ENCODE measurements at places on chromosomes 1 and 21. TPM values are rescaled to one million over a fixed set of nuclear protein-coding genes. Genes with fewer than 3 reads are reported as not detected.
A peak's percentile ranks its signal among the peaks of the same experiment; 100 is the strongest.

DNA sequence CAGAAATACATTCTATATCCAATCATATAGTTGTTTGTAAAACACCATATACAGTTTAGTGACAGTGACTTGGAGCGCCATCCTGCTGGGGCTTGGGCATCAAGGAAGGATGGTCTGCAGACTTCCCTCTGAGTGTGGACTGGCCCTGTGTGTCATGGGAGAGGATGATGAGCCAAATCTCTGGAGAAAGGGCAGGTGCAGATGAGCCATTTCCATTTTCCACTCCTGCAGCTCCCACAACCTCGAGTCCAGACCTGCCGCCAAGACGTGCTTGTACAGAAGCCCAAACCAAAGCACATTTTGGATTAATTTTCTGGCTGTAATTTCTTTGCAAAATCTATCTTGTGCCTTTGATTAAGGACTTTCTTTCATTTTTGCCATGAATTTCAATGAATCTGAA lies 48.3 kb upstream of the SLC22A15 start:
- no peak for DNase-seq

CNR2 gene
- 0.13 TPM for polyA plus RNA-seq

TDRD5 gene
- polyA plus RNA-seq, result 0.08 TPM

DNA sequence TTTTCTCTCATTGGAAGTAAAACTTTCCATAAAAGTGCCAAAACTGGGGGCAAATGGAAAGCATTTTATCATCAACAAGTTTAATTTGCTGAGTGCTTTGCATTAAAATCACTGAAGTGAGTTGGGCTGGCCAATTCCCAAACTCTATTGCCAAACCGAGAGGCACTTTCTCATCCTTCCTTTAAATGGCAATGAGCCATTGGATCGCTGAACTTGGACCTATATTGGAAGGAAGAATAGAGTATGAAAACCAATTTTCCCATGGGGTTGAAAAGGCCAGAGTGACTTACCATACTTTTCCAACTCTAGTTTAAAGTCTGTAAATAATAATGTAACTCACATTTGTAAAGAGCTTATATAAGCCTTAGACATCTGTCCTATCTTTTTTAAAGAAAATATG lies 189.1 kb upstream of the C1orf87 start:
- DNase-seq, result no peak

DNA sequence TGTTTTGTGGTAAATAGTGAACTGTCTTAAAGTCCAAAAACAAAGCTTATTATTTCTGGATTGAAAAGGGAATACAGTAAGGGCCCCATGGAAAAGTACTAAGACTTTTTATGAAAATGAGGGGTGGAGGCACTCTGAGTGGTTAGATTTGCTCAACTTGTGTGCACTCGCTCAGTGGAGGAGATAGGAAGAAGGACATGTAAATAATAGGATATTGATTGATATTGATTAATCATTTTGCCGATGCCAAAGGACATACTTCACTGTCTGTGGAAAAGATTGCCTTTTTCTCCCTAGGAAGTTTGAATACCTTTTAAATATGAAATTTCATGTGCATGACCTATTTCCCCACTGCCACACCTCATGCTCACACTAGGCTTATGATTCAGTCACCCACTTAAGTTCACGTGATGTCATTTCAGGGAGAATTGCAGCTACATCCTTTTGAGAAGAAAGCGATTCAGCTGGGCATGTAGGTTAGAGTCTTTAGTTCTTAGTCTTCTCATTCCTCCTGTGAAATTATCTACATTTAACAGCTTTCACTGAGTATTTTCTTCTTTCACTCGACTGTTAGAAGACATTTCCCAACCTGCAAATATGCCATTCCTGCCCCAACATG lies 5.0 kb downstream of the MTR start:
- no peak for DNase-seq

- DNase-seq, result no peak
These were observed 11.3 kb upstream of the HEATR1 start for GRCh38 chr1:236615399-236616148.

DNA sequence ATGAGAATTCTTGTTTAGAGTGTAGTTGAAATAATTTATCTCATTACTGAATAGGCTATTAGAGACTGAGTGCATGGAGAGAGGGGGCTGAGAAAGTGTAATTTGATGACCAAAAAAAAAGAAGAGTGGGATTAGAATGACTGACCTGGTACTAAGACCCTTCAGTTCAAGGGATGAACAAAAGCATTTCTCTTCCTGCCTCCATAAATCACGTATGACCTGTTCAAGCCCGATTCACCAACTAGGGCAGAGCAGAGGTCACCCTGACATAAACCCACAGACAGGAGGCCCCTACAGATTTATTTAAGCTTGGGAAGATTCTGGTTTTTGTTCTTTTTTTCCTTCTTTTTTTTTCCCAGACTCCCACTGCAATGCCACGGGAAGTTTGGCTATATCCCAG lies 123.7 kb upstream of the COP1 start:
- DNase-seq, result no peak

LCE6A gene
- polyA plus RNA-seq, result not detected

GRCh38 chr1:23804183-23804835 lies 3.8 kb upstream of the GALE start:
- no peak for DNase-seq

DNA sequence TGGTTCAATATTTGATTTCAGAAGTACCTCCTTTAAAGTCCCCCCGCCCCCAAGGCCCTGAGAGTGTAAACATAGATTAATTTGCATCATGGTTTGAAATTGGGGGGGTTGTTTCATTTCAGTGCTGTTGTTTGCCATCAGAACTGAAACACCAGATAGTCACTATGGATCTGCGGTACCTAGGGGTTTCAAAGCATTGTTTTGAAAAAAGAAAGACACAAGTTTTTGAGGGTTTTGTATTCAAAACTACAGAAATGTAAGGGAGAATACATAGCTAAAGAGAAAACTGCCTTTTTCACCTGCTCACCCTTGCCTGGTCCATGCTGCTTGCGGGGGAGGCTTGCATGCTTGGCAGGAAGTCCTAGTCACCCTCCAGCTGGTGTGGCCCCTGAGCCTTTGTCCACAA lies 59.3 kb downstream of the ACP6 start:
- DNase-seq, result no peak

IRF6 gene
- 2.6 TPM for polyA plus RNA-seq

USP33 gene
- polyA plus RNA-seq, result 36.6 TPM

DNA sequence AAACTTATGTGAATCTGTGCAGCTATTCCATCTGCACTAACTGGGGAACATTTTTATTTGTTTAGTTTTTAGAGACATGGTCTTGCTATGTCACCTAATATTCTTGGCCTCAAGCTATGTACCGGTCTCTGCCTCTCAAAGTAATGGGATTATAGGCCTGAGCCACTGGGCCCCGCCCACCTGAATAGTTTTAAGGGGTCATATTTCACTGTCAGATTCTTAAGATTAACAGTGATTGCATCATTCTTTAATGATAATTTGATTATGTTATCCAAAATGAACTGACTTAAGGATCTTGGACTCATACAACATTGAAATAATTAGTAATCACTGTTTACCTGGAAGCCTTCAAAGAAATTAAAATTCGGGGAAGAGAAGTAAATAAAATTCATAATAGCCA lies 12.6 kb upstream of the KLF18 start:
- DNase-seq, result no peak

DNA sequence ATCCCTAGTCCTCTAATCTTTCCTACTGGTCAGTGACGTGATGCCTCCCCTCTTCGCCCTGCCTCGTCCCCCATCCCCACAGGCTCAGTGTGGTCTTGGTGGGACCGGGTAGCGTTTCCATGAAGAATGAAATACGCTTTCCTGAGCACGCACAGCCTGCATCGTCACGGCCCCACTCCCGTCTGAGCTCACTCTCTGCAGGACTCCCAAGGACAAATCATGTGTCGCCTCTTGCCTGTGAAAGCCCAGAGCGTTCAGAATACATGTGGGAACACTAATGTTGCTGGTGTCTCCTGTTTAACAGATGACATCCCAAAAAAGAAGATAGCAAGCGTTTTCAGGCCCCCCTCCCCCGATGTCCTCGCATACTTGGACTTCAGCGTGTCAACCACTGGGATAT lies 49.2 kb downstream of the S100B start:
- peak; percentile 47 for DNase-seq

- DNase-seq, result no peak
These were observed 49.6 kb downstream of the CD58 start for GRCh38 chr1:116521186-116521585.

DNA sequence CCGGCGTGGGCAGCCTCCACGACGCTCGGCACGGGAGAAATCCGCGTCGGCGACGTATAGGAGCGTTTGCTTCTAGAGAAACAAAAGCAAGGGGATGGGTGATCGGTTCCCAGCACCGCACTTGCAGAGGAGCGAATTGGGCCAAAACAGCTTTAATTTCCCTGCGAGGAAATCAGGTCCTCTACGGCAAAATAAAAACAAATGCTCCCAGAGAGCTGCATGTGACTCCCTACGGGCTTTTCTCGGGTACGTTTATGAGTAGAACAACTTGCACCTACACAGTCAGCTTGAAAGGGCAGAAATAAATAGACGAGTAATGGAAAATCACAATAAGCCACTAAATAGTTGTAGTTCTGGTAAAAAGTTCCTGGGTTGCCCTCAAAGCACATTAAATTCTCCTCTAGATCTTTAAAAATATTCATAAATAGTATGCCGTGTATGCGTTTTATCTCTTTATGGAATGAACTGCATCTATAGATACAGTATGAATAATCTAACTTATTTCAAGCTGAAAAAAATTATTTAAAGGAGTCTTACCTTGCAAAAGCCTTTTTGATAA lies 1.2 kb downstream of the NHLH2 start:
- no peak for DNase-seq

ARHGEF16 gene
- not detected for polyA plus RNA-seq

OR2T11 gene
- polyA plus RNA-seq, result not detected
